Left forelimb (tissue), 1 donor: ENCODE measurements at places on chromosomes 7 and 10.

- peak; percentile 46 for DNase-seq
Measured at GRCh38 chr10:87618566-87619423, 40.9 kb upstream of the PAPSS2 start.

DNA sequence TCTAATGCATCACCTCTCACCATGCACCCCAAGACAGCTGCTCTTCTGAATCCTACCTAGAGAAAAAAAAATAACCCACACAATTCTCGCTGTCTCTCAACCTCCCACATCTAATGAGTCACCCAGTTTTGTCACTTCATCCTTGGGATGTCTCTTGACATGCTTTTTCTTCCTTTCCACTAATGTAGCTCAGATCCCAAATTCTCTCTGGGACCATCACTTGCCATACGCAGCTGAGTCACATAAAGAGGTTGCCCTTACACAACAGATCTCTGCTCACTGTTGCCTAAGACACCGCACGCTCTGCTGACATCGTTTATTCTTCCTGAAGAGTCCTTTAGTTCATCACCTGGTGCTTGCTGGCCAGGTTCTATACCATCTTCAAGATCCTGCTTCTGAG is 606.0 kb upstream of the GALNT17 start:
- DNase-seq, result no peak

DNA sequence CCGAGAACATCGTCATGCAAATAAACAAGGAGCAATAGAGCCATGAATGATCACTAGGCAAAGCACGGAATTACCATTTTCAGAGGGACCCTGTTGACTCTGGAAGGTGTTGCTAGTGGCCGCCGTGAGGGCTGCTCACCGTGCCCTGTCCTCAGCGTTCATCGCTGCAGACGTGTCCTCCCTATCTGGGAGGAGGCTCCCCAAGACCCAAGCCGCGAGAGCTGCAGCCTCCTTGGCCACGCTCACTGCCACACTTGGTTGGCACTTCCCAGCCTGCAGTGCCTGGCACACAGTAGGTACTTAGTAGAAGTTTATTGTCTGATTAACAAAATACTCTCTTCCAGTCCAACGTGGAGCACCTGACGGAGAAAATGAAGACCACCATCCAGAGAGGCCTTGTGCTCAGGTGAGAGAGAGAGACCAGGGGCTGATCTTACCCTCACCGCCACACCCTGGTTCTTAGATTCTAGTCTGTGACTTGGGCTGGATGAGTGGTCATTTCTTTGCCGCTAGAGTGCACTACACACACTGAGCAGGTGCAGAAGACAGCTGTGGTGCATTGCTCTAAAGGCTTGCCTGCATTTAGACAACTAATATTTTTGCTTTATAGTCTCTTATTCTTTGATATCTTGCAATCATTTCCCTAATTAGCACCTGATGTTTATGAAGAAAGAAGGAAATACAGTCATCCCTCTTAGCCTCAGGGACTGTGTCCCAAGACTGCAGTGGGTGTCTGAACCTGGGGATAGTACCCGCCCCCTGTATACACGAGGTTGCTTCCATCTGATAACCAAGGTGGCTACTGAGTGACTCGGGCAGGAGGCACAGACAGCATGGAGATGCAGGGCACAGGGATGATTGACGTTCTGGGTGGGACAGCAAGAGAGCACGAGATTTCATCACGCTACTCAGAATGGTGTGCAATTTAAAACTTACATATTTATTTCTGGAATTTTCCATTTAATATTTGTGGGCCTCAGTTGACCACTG is 40.3 kb downstream of the PITRM1 start:
- DNase-seq, result no peak

- no peak for DNase-seq
Measured at GRCh38 chr10:66951896-66952295, 26.1 kb downstream of the LRRTM3 start.

DNA sequence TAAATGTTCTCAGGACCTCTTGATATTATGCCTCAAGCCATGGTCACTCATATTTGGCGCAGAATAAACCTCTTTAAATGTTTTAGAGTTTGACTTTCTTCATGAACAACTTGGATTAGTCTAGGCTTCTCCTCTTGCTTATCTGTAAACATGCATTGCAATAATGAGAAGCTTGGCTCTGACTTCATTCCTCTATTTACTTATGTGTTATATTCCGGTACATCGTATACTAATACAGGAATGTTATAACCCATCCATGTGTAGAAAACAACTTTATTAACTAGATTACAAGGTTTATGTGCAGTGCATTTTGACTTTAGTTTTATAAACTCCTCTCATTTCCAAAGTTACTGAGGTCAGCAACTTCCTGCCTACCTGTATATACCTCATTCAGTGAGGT is 944.3 kb upstream of the GHITM start:
- no peak for DNase-seq

- no peak for DNase-seq
Measured at GRCh38 chr7:2260820-2261219, 18.8 kb downstream of the NUDT1 start.

DNA sequence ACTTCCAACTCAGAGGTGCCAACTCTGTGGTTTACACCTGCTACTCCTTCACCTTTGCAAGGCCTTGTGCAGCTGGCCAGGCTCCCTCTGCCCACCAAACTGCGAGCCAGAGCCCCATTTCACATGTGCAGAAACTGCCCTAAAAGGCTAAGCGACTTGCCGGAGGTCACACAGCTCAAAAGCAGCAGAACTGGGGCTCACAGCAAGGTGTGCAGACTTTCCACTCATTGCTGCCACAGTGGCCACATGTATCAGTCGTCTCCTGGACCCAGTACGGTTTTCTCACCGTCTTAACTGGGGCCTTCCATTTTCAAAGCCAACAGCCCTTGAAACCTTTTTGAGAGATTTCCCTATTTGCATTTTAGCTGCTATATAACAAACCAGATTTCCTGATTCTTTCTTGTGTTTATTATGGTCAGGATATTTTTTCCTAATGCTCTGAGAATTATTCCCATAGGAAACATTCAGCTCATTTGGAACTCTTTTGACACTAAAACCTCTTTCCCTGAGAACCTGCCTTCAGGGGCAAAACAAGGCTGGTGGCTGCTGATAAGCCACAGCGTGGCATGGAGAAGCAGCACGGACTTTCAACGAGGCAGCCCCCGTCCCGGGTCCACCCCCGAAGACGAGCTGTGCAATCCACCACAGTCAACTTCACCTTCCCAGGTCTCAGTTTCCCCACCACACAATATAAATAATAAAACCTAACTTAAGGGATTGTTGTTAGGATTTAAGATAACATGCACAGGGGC is 29.9 kb downstream of the SORBS1 start:
- no peak for DNase-seq

DNA sequence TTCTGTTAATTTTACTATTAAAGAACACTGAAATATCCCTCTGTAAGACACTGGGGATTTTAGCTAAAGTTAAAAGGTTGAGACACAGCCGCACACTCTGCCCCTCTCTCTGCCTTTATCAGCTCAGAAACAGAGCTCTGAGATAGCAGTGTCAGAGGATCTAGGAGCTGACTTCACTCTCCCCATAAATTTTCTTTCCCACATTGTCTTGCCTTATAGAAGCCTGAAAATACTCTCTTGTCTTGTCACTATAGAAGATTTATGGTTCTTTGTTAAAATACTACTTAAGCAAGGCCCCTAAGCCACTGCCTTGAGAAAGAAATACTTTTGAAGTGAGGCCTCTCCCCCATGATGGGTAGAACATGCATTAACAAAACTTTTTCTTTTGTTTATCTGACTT is 105.7 kb upstream of the C10orf90 start:
- DNase-seq, result no peak

DNA sequence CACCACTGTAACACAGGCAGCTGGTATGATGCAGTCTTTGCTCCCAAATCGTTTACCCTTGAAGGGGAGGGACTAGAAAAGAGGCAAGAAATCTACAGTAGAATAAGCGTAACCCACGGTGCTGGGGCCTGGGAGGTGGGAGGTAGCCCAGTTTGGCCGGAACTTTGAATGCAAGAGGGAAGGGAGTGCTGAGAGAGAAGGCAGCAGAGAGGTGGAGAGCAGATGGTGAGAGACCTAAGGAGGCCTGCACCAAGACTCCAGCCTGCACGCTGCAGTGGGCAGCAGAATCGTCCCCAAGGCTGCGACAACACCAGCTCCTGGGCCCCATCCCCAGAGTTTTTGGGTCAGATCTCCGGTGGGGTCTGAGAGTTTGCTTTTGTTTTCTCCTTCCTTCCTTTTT is 547.5 kb downstream of the GALNT17 start:
- DNase-seq, result no peak

GRCh38 chr10:22437620-22438588 is 92.6 kb downstream of the SPAG6 start:
- no peak for DNase-seq

DNA sequence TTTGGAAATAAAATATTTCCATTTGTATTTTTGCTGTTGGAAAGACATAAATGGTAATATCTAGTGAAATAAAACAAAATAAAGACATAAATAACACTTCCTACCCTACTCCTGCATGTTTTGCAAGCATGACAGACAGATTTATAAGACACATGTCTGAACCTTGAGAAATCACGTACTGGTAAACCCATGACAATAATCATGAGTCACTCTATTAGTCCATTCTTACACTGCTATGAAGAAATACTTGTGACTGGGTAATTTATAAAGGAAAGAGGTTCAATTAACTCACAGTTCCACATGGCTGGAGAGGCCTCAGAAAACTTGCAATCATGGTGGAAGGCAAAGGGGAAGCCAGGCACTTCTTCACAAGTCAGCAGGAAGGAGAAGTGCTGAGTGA is 942.2 kb downstream of the REEP3 start:
- no peak for DNase-seq

DNA sequence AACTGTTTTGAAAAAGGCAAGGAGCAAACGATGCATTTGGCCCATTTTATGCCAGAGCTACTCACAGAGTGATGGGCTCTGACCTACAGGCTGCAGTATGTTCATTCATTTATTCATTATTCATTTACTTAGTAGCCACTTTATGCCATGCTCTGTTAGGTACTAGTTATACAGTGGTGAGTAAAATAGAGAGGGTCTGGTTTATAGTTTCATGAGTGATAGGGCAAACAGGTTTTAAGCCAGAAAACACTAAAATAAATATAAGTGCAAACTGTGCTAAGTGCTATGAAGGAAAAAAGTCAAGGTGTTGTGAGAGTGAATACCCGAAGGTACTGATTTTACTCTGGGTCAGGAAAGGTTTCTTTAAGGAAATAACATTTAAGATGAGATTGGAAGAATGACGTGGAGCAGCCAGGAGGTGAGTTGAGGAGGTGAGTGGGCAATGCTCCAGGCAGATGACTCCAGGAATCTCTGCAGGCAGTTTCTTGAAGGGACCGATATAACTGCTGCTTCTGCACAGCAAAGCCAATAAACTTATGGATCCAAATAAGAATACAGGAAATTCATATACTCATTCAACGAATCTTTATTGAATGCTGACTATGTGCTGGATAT is 56.9 kb upstream of the FAM133B start:
- DNase-seq, result no peak

GRCh38 chr10:103254538-103255325 is 9.0 kb downstream of the RPEL1 start:
- no peak for DNase-seq

GRCh38 chr7:50160206-50160605 is 67.2 kb upstream of the ZPBP start:
- no peak for DNase-seq

- no peak for DNase-seq
Measured at GRCh38 chr7:151306374-151306773, 35.2 kb upstream of the NUB1 start.

- no peak for DNase-seq
Measured at GRCh38 chr7:90629297-90629918, 33.3 kb downstream of the CDK14 start.

DNA sequence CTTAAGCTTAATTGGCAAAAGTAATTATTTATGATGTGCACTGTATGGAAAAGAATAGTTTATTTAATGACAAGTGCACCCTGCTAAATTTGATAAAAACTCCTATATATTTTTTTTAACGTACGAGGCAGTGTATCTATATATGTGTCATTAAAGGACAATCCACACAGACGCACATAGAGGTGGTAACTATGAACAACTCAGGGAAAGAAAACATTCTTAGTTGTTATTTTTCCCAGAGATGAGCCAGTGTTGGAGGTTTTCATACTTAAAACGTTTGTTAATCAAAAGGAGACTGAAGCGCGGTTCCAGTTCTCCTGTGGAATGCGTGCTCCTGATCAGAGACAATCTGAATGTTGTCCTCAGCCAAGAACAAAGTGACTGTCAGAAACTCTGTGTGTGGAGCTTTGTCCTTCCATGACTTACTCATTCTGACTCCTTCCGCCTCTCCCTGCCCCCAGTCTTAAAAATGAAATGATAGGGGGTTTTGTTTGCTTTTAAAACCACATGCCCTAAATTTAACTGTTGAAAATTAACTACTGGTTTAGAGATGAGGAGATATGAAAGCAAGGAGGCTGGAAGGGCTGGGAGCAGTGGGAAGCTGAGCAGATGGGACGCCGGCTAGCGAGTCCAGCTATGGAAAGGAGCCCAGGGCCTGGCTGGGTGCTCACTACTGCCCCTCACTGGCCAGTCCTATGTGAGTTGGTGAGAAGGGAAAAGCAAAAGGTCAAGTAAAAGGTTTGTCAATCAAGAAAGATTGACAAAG is 99.6 kb downstream of the SVIL start:
- no peak for DNase-seq

- no peak for DNase-seq
Measured at GRCh38 chr7:158414486-158414961, 173.1 kb downstream of the PTPRN2 start.

GRCh38 chr10:122492999-122493481 is 31.7 kb downstream of the HTRA1 start:
- peak; percentile 77 for DNase-seq

- no peak for DNase-seq
Measured at GRCh38 chr10:69916118-69916517, 114.4 kb downstream of the COL13A1 start.

DNA sequence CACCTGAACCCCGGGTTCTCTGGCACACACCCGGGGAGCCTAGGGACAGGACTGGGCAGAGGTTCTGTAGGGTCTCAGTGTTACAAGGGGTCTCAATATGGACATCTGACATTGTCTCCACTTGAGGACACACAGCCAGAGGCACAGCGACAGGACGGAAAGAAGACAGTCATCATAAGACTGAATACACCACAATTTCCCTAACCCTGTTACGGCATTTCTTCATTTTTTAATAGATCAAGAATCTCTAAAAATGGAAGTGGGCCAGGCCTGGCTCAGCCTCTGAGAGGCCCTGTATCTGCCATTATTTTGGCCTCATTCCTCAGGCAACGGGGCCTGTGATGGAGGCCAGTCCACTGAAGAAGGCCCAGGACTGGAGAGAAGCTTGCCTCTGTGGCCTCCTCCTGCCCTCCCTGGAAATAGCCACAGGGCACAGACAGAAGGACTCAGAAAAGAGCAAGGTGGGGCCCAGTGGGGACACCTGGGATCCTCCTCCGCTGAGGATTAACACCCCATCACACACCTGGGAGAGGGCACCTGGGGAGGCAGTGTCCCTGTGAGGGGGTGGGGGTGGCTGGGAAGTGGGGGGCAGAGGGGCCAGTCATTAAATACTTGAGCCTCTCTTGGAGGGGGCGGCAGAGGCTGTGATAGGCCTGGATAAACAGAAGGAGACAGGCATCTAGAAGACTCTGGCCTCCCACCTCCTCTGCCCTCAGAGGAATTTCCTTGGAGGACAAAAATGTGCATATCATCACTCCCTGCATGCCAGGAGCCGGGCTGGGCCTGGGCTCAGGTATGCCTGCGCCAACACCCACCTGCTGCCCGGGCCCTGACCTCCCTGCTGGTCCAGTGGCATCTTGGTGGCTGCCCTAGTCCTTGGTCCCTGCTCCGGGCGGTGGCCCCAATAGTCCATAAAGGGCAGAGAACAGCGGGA is 8.0 kb downstream of the SPOCK2 start:
- DNase-seq, result no peak
